Stimulated activated CD8-positive, alpha-beta memory T cell treated with anti-CD3 and anti-CD28 coated beads, Interleukin-7, amount 100 ng/mL, for 48 hours (primary cell): ENCODE measurements at places on chromosomes 13 and 19.

- DNase-seq: no peak
These were observed 17.6 kb downstream of the GNA11 start for GRCh38 chr19:3111586-3112247.

- no peak for DNase-seq
These were observed 312.8 kb upstream of the GPC6 start for GRCh38 chr13:92913840-92914239.

GRCh38 chr19:45008552-45008951, 7.3 kb downstream of the RELB start:
- DNase-seq: no peak

- no peak for DNase-seq
These were observed 206.9 kb downstream of the GGACT start for GRCh38 chr13:100381595-100382224.

- DNase-seq: no peak
These were observed 31.2 kb downstream of the RCBTB2 start for GRCh38 chr13:48501705-48502104.

DNA sequence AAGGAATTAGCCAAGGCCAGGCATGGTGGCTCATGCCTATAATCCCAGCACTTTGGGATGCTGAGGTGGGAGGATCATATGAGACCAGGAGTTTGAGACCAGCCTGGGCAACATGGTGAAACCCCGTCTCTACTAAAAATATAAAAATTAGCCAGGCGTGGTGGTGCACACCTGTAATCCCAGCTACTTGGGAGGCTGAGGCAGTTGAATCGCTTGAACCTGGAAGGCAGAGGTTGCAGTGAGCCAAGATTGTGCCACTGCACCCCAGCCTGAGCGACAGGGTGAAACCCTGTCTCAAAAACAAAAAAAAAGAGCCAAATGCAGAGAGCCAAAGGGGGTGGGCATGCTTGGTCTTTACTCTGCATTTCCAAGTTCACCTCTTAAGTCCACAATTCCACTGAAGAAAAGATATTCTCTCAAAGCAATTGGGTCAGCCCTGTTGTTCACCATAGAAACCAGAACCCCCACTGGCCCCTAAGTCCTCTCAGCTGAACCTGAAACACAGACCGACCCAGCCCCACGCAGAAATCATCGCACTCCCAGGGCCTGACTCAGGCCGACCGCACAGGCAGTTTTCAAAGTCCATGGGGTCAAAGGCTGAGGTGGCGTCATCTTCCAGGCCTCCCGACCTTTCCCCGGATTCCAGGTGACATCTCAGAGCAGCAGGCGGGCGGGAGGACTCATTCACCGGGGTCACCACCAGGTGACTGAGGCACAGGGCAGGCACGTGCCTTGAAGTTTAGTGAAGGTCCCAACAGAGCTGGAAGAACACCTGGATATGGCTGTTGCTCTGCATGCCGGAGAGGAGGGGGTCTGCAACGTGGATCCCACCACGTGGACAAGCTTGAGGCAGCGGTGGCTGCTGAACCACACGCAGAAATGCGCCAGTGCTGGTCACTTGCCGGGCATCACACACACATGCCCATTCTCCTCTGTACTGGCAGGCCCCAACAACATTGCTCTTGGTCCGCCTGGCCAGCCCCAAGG, 33.1 kb downstream of the SLC25A42 start:
- no peak for DNase-seq

- DNase-seq: no peak
These were observed 13.0 kb downstream of the FAM124A start for GRCh38 chr13:51235186-51235585.

- DNase-seq: no peak
These were observed 13.9 kb upstream of the HS6ST3 start for GRCh38 chr13:96075953-96076543.

GRCh38 chr19:47901370-47901769, 15.3 kb upstream of the SULT2A1 start:
- no peak for DNase-seq

DNA sequence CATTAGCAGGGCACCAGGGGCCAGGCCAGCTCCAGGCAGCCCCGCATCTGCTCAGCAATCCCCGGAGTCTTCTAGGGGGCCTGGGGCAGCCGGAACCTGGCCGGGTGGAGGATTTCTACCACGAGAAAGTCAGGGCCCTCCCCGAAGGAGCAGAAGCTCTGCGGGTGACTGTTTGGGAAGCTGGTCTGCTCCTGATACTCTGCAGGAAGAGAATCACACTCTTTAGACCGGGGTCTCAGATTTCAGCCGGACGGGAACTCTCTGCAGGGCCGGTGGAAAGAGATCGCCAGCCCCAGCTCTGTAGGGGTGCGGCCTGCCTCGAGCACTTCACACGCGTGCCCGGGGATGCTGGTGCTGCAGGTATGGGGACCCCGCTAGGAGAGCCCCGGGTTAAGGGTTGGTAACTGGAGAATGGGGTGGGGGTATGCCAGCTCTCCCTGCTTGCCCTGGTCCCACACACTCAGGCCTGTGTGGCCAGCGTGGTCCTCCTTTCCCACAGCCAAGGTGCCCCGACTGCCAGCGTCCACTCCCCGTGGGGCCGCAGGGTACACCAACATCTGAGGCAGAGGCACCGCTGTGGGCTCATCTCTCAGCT, 20.1 kb downstream of the RASA3 start:
- DNase-seq: no peak

GRCh38 chr13:39895254-39895653, 239.8 kb downstream of the COG6 start:
- DNase-seq: no peak
